Choroid plexus epithelial cell (primary cell): ENCODE measurements at places on chromosomes 1 and 21.

DNA sequence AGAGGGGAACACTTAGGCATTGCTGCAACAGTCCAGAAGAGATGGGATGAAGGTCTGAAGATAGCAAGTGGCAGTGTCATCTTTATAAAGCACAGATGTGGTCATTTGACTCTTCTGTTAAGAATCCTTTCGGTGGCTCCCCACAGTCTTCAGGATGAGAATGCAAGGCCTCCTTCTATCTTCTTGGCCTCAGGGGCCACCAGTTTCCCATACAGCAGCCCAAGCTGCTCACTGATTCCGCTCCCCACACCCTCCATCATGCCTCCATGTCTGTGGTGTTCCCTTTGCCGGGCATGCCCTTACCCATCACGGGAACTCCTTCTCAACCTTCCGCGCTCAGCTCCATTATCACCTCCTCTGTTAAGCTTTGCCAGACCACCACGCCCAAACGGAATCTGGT lies 16.1 kb upstream of the MFSD2A start:
- DNase-seq = no peak

- DNase-seq = no peak
These were observed 77.2 kb upstream of the TARDBP start for GRCh38 chr1:10935246-10935645.

DNA sequence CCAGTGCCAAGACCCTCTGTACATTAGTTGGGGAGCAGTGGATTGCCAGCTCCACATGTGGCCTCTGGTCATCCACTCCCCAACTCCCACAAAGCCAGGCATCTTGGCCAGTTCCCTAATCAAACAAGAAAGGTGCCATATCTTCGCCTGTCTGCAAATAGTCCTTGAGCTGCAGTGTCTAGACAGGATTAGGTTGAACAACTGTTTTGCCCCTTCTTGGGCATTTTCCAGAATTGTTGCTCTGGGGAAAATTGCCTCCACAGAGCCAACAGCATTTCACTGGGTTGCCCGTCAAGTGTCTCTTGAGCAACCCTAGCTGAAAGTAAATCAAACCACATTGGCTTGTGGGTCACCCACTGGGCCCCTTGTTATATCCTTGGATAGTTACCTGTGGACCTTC lies 109.3 kb downstream of the GDAP2 start:
- no peak for DNase-seq

- no peak for DNase-seq
These were observed 1.4 kb downstream of the LAPTM5 start for GRCh38 chr1:30756206-30756544.

DNA sequence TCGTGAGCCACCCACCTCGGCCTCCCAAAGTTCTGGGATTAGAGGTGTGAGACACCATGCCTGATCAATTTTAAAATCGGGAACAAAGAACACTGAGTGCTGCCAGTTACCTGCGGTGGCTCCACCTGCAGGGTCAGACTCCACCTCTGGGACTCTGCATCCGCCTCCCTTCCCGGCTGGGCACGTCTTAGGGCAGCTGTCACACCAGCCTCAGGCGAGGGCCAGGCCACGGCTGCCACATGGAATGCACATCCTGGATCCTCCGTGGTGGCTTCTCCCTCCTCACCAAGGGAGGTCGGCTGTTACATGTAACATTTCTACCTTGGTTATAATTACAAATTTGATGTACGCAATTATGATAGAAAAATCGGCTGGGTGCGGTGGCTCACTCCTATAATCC lies 5.9 kb upstream of the MXRA8 start:
- no peak for DNase-seq

DNA sequence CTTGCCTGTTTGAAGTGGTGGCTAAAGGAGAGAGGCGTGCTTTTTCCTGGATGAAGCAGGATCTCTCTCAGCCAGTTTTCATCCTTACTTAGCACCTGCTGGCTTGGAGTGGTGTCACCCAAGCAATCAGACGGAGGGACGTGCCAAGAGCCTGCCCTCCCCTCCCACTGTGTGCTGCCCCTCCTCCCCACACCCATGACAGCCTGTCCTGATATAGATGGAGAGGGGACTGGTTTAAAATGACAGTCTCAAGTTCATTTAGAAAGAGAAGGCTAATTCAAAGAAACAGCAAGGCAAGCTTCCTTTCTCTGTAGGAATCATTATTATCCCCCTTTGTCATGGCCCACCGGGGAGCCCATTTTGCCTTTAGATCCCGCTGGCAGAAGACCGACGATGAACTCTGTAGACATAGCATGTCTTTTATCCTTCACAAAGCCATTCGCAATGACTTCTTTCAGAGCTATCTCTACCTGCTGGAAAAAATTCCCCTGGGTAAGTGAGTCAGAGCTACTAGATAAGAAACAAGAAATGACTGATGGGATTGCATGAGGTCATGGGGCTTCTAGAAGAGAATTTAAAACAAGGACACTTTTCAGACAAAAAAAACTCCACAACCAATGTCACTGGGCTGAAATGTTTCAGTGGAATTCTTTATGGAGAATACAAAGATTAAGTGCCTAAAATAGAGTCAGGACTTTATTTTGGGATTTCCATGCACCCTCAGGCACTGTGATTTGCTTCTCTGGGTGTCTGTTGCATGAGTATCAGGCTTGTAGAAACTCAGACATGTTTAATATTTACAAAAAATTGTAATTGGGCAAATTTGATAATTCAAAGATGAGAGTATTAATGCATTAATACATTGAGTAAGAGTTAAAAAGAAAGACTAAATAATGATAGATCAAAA lies at the start of gene NTMT2:
TSS of gene NTMT2 (plus strand) at position 190 of the 907 bp plus-strand sequence. CDS start at position 339, 149 bp downstream.
- DNase-seq = peak; percentile 8

- no peak for DNase-seq
These were observed 46.6 kb downstream of the PLD5 start for GRCh38 chr1:242477944-242478343.

DNA sequence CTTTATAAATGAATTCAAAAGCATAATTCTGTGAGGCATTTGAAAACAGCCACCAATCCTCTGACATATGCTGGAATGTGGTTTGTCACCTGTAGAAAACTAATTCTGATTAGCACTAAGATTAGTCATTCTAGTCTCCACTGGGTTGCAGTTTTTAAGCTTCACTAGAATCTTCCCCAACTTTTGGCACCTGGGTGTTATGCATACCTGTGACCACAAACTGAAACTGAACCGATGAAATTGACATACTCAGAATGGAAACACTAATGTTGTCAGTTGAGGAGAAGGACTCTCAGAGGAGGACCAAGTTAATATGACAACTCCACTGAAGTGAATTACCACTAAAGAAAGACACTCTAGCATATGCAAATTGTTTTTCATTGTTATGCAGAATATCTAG lies 285.8 kb upstream of the NEGR1 start:
- no peak for DNase-seq
